Tibial nerve (tissue), 4 donors: ENCODE measurements at places on chromosomes 12 and 14. TPM values are rescaled to one million over a fixed set of nuclear protein-coding genes. Genes with fewer than 3 reads are reported as not detected.

Gene SLC8A3
- 0.22 TPM for total RNA-seq

Gene VASH1
- 13.8 TPM for total RNA-seq

Gene FGF23
- not detected for total RNA-seq

Gene LTBP2
- total RNA-seq, result 79.8 TPM

Gene TAS2R31
- total RNA-seq, result 17.3 TPM

Gene BIN2
- 3.6 TPM for total RNA-seq

Gene ISM2
- not detected for total RNA-seq

Gene SLC4A8
- total RNA-seq, result 1.1 TPM

Gene PRIM1
- total RNA-seq, result 10.1 TPM

Gene ANKS1B
- total RNA-seq, result 37.7 TPM

GRCh38 chr14:61342486-61342885, 21.1 kb downstream of the PRKCH start:
- DNase-seq, result no peak
- no peak overlapping the region for H3K4me3 ChIP-seq
- peaks cover 20% of the 10 kb centered on the region for H3K4me1 ChIP-seq
- H3K36me3 ChIP-seq, result no peaks in the 10 kb centered on the region

- no peak overlapping the region for H3K4me3 ChIP-seq
- no peaks in the 10 kb centered on the region for H3K27me3 ChIP-seq
- no peaks in the 10 kb centered on the region for H3K4me1 ChIP-seq
- no peak for DNase-seq
- no peaks in the 10 kb centered on the region for H3K36me3 ChIP-seq
Observed at GRCh38 chr14:63986789-63987533, 134.2 kb downstream of the SYNE2 start.

- H3K36me3 ChIP-seq, result no peaks in the 10 kb centered on the region
- DNase-seq, result no peak
- H3K4me3 ChIP-seq, result no peak overlapping the region
Observed at GRCh38 chr12:10243818-10244520, 31.3 kb downstream of the GABARAPL1 start.

DNA sequence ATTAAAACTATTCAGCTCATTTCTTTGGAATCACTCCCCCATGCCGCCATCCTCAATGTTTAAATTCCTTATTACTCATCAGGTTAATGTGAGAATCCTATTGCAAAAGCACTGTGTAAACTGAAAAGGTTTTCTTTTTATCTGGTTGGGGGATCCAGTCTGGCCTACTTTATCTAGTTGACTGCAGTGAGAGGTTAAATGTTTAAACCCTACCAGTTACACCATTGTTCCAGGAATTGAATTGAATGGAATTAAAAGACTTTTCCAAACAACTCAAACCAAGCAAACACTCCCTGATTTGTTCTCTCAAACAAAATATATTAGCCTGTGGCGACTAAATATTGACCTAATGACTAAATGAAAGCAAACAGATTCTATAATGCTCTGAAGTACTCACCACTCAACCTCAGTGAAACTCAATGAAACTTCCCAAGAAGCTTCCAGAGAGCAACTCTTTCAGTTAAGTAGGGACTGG, 100.5 kb downstream of the VEZT start:
- DNase-seq, result no peak
- no peaks in the 10 kb centered on the region for H3K36me3 ChIP-seq
- no peak overlapping the region for H3K27ac ChIP-seq
- H3K27me3 ChIP-seq, result no peaks in the 10 kb centered on the region
- H3K4me3 ChIP-seq, result no peak overlapping the region

DNA sequence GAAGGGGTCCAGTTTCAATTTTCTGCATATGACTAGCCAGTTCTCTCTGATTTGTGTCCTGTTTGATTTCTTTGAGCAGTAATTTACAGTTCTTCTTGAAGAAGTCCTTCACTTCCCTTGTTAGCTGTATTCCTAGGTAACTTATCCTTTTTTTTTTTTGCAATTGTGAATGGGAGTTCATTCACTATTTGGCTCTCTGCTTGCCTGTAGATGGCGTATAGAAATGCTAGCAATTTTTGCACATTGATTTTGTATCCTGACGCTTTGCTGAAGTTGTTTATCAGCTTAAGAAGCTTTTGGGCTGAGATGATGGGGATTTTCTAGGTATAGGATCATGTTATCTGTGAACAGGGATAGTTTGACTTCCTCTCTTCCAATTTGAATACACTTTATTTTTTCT, 77.6 kb upstream of the NID2 start:
- no peaks in the 10 kb centered on the region for H3K4me1 ChIP-seq
- no peaks in the 10 kb centered on the region for H3K36me3 ChIP-seq
- no peak overlapping the region for H3K27ac ChIP-seq
- no peak for DNase-seq
- no peak overlapping the region for H3K4me3 ChIP-seq

DNA sequence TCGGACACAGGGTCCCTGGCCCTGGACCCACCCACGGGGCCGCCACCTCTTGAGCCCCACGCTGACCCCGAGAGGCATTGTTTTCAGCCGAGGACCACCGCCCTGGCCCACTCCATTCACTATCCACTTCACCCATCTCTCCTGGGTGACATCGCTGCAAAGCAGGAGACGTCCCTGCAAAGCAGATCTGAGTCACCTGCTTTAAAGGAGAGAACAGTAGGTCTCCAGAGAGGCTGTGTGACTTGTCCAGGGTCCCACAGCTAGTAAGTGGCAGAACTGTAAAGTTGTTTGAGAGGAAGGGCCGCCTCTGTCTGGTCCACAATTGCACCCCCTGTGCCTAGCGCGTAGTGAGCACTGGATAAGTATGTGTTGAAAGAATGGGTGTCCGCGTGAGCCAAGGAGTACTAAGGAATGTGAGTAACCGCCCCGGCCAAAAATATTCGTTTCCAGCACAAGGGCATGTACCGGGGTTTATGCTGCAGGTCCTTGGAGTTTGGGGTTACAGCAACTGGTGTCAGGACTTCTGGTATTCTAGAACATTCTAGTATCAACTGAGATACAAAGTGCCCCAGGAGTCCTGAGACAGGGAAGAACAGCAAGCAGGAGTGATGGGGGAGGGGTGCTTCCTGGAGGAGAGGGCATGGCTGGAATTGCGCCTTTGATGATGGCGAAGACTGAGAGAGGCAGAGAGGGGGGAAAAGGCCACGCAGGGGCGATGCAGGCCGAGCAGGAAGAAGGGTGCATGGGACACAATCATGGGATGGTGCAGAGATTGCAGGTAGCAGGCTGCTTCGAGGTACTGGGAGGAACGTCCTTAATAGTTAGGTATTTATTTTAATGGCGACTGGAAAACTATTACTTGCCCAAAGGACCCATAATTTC, 91.1 kb downstream of the SCARB1 start:
- no peaks in the 10 kb centered on the region for H3K36me3 ChIP-seq
- no peak overlapping the region for H3K27ac ChIP-seq
- H3K4me3 ChIP-seq, result no peak overlapping the region

DNA sequence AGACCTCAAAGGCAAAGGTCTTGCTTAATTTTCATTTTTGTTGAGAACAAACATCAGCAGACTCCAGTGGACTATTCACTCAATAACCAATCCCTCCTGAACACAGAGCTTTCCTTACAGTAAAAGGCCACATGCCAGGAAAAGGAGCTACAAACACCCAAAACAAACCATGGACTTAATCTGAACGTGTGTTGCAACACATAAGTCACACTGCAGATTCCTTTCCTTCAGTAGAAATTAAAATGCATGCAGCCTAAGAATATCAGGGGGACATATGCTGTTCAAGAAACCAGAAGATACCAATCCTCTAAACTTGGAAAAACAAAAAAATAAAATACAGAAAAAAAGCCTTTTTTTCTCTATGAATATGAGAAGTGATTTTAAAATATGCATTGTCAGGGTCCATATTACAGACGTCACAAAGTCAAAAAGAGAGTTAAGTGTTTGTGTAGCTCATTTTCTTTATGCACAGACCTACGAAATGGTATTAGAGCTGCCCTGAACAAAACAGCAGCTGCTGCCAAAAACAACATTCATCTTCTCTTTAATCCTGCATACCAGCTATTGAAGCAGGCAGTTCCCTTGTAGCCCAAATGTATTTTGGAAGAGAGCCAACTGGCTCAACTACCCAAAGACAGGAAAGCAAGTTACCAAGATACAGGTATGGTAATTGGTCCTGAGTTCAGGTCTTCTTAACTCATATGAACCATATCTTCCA, 26.2 kb downstream of the KITLG start:
- no peak for DNase-seq

- H3K4me3 ChIP-seq, result peak within 1 kb of the TSS; percentile 99
- no peaks in the 10 kb centered on the region for H3K27me3 ChIP-seq
- no peaks in the 10 kb centered on the region for H3K4me1 ChIP-seq
- H3K27ac ChIP-seq, result peak within 1 kb of the TSS; percentile 98
Observed at GRCh38 chr14:101761032-101761880, at the start of gene PPP2R5C. TSS of gene PPP2R5C (plus strand) at chr14:101761709. CDS start at chr14:101761894, 185 bp downstream.

- H3K27me3 ChIP-seq, result no peaks in the 10 kb centered on the region
- H3K36me3 ChIP-seq, result no peaks in the 10 kb centered on the region
- H3K27ac ChIP-seq, result no peak overlapping the region
- H3K4me3 ChIP-seq, result no peak overlapping the region
Observed at GRCh38 chr12:118649765-118650585, 273.6 kb downstream of the SUDS3 start.

- H3K36me3 ChIP-seq, result no peaks in the 10 kb centered on the region
- H3K27me3 ChIP-seq, result no peaks in the 10 kb centered on the region
- no peak overlapping the region for H3K27ac ChIP-seq
Observed at GRCh38 chr14:22484632-22485031, 104.4 kb downstream of the DAD1 start.

GRCh38 chr12:122174155-122174845, at the start of gene IL31:
TSS of gene IL31 (minus strand) at chr12:122174221. CDS start at chr12:122174172, 49 bp downstream.
- H3K27me3 ChIP-seq, result no peaks in the 10 kb centered on the region
- no peak for DNase-seq
- H3K4me1 ChIP-seq, result no peaks in the 10 kb centered on the region
- no peak within 1 kb of the TSS for H3K27ac ChIP-seq
- H3K4me3 ChIP-seq, result no peak within 1 kb of the TSS

DNA sequence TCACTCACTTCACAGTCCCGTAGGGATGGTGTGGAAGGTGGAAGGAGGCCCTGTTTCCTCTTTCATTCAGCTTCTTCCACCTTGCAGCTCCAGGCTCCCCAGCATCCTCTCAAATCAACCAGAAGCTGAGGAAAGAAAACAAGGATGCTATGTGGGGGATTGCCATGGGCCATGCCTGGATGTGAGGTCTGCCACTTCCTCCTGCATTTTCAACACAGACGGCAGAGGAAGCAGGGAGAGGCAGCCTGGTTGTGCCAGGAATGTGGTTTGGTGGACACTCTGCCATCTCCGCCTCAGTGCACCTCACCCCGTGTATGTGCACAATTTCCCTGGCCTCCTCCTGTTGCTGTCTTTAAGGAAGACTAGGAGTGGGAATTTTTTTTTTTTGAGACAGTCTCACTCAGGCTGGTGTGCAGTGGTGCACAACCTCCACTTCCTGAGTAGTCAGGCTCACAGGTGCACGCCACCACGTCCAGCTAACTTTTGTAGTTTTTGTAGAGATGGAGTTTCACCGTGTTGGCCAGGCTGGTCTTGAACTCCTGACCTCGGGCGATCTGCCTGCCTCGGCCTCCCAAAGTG, 99.2 kb downstream of the SLC15A4 start:
- H3K4me3 ChIP-seq, result no peak overlapping the region
- no peaks in the 10 kb centered on the region for H3K36me3 ChIP-seq
- no peaks in the 10 kb centered on the region for H3K27me3 ChIP-seq

- H3K4me3 ChIP-seq, result no peak overlapping the region
- no peak for DNase-seq
- H3K27me3 ChIP-seq, result no peaks in the 10 kb centered on the region
- no peaks in the 10 kb centered on the region for H3K36me3 ChIP-seq
Observed at GRCh38 chr12:79187032-79187431, 322.5 kb downstream of the SYT1 start.

DNA sequence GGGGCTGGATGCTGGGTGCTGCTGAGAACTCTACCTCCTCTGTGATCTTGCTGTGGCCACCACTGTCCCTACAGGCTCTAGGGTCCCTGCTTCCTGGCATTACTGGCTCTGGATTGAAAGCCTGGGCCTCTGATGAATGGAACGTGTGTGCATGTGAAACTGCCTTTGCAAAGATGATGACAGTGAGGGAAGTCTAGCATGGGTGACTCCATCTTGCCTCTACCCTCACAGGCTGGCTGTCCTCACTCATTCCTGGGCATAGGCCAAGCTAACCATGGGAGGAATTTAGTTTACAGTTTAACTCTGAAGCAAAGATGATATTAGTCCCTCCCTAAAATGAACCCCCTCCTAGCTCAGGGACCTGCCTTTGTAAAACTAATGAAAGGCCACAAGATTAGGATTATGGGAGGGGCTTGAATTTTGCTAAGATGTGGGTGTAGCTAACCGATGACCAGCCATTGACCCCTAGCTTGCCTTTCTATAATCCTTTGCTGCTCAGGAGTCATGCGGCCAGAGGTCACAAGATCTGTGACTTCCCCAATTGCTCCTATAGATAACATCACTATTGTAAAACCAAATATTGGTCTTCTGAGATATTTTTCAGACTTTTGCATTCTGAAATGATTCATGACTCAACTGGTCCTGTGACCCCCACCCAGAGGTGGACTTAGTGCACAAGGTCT, 2.2 kb upstream of the C1S start:
- no peak for DNase-seq
- H3K36me3 ChIP-seq, result no peaks in the 10 kb centered on the region
- peaks cover 36% of the 10 kb centered on the region for H3K4me1 ChIP-seq
- no peak overlapping the region for H3K27ac ChIP-seq

GRCh38 chr12:121318121-121318520, 21.6 kb upstream of the CAMKK2 start:
- H3K4me3 ChIP-seq, result no peak overlapping the region
- H3K27me3 ChIP-seq, result no peaks in the 10 kb centered on the region
- H3K36me3 ChIP-seq, result no peaks in the 10 kb centered on the region
- no peak overlapping the region for H3K27ac ChIP-seq
- DNase-seq, result no peak

DNA sequence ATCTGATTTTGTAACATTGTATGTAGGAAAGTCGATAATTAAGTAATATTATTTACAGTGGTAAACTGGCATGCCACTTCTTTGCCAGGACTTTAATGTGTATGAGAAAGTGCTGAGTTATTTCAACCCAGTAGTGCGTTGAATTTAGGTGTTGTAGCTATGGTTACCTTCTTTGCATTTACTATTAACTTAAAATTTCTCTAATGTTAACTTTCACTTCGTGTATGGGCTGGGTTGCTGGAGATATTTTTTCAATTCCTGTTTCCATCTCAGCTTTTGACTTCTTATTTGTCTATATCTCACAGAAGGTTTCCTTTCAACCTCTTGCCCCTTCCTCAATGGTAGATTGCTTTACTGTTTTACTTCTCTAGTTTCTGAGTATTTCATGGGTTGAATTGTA, 1345.6 kb downstream of the FSCB start:
- no peak overlapping the region for H3K27ac ChIP-seq
- no peaks in the 10 kb centered on the region for H3K4me1 ChIP-seq
- H3K36me3 ChIP-seq, result no peaks in the 10 kb centered on the region
- no peak for DNase-seq
- H3K4me3 ChIP-seq, result no peak overlapping the region

- no peaks in the 10 kb centered on the region for H3K27me3 ChIP-seq
- no peak for DNase-seq
- no peaks in the 10 kb centered on the region for H3K4me1 ChIP-seq
- H3K36me3 ChIP-seq, result no peaks in the 10 kb centered on the region
- no peak overlapping the region for H3K4me3 ChIP-seq
- H3K27ac ChIP-seq, result no peak overlapping the region
Observed at GRCh38 chr12:52577316-52577715, 3.7 kb upstream of the KRT74 start.
